ENCODE measurements at places on chromosomes 6 and 20.

DNA sequence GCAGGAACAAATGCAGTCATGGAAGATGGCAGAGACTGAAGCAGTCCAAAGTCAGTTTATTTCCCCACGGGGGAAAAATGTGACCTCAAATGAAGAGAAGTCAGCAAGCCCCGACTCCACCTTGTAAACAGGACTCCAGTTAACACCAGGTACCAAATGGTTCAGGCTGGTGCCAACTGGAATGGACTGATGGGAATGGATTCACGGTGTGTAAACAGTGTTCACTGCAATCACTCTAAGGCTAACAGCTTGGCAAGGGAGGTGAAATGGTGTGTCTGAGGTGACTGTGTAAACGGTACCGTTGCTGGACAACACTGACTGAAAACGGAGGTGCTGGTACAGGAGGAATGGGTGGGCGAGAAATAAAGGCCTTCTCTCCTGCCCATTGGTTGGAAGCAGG lies 12.0 kb downstream of the PLAGL2 start:
- DNase-seq: no peak

DNA sequence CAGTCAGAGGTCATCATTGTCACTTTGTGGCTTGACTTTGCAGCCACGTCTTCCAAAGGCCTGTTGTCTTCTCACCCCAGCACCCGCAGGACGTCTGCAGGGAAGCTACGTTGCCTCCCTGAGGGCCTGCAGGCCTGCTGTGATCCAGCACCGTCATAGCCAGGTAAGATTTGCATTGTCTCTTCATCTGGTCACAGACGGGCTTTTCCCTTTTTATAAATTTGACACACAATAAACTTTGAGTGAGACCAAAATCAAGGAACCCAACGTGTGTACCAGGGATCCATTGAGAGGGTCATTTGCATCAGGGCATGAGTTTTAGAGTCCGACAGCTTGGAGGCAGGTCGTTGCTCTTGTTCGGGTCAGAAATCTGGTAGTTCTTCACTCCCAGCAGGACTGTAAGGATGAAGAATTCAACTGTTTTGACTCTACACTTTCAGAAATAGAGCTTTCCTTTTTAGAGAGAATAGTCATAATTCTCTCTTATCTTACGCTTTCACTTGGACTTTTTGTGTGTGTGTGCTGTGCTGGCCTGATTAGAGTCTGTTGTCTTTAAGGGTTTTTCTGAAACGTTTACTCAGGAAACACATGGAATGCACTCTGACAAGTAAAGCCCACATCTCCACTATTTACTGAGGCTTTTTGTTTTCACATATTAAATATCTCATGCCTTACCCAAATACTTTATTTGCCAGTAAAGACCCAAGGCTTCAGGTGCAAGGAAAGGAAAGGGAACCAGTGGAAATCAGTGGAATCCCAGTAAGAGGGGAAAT lies 177.2 kb upstream of the TAB2 start:
- DNase-seq: no peak

DNA sequence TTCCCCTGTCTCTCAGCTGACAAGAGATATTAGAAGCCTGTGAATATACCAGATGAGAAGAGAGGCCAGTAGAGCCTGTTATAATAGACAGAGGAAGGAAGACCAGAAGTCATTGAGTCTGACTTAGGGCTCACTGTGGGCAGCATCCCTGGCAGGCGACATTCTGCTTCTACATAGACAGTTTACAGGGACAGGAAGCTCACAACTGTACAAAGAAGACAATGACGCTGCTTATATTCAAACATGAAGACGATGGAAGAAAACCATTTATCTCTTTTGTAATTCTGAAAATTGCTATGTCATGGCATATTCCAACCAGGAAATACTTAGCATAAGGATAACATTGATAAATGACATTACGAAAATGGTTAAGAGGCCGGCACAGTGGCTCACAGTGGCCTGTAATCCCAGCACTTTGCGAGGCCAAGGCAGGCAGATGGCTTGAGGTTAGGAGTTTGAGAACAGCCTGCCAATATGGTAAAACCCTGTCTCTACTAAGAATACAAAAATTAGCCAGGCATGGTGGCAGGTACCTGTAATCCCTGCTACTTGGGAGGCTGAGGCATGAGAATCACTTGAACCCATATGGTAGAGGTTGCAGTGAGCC lies 170.9 kb downstream of the UBE3D start:
- no peak for DNase-seq

DNA sequence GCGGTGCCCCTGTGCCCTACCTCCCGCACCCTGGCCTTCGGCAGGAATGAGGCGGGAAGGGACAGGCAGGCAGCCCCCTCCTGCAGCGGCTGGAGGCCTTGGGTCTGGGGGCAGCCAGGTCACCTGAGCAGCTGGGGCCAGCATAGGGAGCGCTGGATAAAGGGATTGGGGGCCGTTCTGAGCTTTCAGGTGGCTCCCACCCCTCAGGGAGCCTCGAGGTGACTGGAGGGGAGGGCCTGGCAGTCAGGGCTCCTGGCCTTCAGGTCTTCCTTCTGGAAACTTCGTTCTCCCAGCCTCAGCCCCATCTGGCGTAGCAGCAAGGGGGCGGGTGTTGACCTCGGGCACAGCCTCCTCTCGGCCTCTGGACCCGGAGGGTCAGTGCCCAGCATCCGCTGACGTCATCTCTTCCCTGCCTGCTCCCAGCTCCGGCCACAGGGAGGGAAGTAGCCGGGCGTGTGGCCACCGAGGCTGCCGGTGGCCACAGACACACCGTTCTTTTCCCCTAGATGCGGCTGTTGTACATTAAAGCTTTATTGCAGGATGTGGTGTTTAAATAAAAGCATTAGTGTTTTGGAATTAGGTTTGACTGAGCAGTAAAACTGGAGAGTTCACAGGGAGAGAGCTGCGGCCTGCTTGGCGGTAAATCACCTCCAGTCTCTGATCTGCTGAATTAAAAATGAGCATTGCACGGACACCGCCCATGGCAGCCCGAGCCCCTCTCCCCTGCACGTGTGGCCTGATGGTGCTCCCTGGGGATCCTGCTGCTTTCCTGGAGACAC lies 80.0 kb upstream of the GATA5 start:
- no peak for DNase-seq

DNA sequence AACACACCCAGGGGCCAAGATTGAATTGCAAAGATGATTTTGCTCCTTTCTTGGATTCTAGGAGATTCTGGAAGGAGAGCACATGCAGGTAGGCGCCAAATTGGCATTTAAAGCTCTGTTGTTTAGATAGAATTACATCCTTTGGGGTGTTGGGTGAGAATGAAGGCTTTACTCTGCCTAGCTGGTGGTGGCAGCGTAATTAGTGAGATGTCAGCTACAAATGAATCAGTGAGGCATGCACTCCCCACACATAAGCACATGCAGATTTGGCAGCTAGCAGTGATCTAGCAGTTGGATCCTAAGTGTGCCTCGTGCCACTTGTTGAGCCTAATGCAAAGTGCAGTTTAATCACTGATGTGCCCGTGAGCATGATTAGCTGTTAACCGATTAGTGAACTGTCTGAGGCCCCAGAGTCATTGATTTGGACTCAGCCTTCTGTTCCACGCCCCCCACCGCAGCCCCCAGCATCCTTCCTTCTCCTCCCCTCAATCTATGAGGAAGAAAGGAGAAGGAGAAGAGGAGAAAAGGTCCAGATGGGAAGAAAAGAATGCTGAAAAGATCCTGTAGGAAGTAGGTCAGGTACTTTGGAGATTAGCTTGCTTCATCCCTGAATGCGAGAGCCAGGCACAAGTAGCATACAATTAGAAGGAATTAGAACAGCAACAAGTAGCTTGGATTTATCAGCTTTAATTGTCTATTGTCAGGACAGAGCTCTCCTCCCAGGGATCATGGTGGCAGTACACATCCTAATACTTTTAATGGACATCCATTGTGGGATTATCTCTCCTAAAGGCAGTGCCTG lies 6.0 kb upstream of the PRDM1 start:
- DNase-seq: no peak

- DNase-seq: no peak
Measured at GRCh38 chr6:53441035-53441493, 92.3 kb upstream of the ELOVL5 start.

DNA sequence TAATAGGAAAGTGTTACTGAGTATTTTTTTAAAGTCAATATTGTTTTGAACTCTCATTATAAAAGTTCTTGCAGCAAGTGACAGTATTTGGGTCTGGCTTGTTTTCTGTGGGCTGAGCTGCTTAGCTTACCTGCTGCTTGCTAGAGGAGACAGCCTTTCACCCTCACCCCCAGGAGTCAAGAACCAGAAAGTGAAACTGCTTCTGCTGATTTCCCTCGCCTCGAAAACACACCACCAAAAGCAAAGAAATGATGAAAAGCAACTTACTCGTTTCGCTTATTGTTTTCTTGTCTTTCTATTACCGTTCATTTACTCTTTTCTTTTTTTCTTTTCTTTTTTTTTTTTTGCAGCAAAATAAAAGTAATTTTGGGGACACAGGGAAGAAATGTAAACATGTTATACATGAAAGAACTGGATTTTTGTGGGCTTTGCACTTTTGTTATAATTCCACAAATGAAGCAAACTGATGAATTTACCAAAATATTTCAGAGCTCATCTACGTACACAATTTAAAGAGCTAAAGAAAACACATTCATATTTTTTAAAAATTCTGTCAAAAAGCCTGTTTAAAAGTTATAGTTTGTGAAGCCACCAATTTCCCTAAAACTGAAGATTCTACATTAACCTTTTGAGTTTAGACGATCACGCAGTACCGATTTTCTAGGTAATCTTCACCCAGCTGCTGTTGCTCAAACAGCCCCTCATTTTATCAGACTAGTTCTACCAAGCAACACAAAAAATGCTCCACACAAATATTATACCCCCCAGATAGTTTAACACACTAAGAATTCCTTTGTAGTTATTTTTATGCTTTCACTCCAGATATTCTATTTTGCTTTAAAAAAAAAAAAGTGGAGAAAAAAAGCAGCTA lies 1.7 kb downstream of the SCML4 start:
- DNase-seq: no peak

GRCh38 chr6:168852376-168852884 lies 401.2 kb downstream of the THBS2 start:
- no peak for DNase-seq

DNA sequence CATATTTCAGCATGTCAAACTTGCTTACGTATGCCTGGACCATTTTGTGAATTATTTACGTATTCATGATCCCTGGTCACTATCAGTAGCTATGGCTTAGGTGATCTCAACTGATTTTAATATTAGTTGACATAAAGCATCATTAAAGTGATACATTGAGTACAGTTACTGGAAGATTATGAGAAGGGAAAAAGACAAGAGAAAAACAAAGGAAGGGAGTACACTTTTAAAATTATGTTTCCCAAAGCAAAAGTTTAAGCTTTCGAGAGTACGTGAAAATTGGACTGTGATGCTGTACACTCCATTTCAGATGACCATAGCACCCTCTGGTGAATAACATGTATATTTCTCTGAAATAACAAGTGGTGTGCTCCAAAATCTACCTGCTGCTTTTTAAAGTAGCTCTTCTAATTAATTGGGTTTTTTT lies 215.0 kb upstream of the HSF2 start:
- DNase-seq: peak; percentile 53

DNA sequence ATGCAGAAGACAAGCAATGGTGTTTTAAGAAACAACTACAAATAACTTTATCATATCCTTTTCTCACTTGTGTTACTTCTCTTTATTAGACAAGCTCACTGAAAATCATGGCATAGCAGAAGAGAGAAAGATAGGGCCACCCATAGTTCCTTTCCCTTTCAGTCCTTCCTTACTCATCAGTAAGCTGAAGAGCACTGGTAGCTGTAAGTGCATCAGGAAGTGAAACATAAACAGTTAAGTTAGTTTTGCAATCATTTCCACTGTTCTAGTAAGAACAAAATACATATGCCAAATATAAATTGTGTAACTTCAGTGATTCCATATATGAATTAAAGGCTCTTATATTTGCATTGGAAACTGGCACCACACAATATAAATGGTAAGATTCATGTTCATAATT lies 220.1 kb downstream of the HACE1 start:
- DNase-seq: no peak

DNA sequence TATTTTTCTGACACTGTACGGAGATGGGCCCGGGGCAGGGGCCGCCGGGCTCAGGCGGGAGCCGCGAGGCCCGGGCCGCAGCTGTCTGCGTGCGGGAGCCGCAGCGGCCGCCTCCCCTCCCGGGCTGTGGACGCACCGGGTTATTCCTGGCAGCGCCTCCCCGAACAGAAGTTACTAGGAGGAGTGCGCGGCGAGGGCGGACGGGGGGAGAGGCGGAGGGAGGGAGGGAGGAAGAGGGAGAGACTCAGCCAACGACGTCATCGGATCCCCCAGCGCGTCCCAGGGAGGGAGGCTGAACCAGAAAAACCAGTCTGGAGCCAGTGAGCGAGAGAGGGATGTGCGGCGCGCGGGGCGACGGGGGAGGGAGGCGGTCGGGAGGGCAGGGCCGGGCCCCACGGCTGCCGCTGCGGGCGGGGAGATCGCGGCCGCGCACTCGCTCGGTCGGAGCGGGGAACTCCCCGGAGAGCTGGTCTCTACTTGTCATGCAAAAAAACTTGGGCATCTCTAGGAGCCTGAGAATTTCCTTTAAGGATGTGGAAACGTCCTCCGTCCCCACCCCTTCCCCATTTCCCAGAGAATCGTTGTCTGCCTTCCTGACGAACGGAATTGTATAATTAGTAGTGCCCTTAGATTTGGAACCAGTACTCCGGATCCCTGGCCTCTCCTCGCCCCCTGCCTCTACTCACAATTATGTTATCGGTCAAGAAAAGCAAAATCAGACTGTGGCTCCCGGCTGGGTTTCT lies 1.4 kb upstream of the HIVEP2 start:
- peak; percentile 99 for DNase-seq

GRCh38 chr20:17762243-17762872 lies 62.6 kb downstream of the BANF2 start:
- peak; percentile 35 for DNase-seq

- peak; percentile 29 for DNase-seq
Measured at GRCh38 chr6:24274441-24275083, 83.3 kb downstream of the DCDC2 start.

DNA sequence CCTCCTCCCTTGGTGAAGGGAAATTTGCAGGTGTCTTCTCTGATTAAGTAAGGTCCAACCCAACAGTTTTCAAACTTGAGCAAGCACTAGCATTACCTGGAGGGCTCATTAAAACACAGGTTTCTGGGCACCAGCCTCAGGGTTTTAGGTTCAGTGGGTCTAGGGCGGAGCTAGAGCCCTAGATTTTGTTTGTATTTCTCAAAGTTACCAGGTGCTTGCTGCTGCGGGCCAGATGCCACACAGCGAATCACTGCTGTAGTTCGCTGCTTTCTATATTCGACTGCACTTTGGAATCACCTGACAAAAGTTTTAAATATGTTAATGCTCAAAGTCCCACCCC lies 869 bp downstream of the COL21A1 start:
- no peak for DNase-seq

DNA sequence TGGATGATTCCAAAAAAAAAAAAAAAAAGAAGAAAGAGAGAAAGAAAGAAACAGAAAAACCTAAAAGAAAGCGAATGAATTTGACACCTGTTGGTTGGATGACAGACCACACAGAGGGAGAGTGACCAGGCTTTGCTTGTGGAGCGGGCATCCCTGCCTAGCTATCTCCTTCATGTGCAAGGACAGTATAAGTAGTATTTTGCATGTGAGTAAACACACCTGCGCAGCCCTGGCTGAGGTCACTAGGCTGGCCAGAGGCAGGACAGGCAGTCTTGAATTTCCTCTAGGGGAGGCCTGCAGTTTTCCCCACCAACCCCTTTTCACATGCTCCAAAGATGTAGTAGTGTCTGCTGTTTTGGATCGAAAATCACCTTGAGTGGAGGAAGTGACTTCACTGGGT lies 126.4 kb downstream of the CCDC170 start:
- no peak for DNase-seq

- DNase-seq: no peak
Measured at GRCh38 chr20:63274381-63275228, 2.0 kb downstream of the ARFGAP1 start.

GRCh38 chr6:111739257-111739696 lies 133.6 kb upstream of the TRAF3IP2 start:
- no peak for DNase-seq

Measured in astrocyte of the hippocampus (primary cell).